ENCODE measurements at places on chromosomes 2 and 18. TPM values are rescaled to one million over a fixed set of nuclear protein-coding genes. Genes with fewer than 3 reads are reported as not detected.

DNA sequence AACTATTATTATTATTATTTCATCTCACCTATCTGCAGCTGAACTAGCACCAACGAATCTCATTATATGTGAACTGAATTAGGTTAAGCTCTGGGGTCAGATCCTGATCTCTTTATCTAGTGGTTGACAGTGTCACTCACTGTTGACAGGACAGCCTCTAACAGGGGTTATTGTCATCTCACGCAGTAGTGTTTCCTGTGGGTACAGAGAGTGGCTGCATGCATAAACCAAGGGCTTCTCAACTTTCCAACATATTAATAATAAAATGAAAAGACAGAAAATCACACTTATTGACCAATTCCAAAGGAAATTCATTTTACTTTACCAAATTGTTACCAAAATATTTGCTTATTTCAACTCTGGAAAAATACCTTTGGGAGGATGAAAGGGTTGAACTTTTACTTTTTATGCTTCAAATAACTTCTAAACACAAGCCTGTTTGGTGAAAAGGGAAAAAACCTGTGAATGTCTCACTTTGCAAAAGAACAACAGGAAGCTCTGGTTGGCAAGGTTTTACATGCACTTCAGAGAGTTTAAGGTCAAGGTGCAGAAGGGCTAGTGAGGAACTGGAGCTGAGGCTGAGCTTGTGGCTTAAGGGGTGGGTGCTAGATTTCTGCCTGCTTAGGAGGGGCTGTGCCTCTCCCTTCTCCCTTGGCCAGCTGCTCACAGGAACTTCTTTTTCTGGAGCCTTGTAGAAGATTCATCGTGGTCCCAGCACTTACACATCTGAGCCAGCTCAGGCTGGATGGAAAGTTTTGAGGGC is 72.6 kb downstream of the CTAGE1 start:
- H3K36me3 ChIP-seq, result no peaks in the 10 kb centered on the region
- H3K4me3 ChIP-seq, result no peak overlapping the region
- peaks cover 52% of the 10 kb centered on the region for H3K4me1 ChIP-seq
- no peak overlapping the region for H3K27ac ChIP-seq
- H3K27me3 ChIP-seq, result peaks cover 37% of the 10 kb centered on the region

DNA sequence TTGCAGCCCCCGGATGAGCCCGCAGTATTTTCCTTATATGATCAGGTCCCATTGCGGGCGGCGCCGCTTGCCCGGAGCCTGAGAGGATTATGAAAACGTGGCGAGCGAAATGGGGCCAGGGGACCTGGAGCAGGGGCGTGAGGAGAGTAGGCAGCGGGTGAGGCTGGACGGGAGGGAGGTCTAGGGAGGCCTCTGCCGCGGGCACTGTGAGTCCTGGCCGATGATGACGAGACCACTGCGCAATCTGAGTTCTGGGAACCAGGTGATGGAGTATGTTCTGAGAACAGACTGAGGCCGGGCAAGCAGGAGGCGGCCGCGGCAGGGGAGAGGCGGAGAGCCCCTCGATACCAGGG is 790 bp upstream of the ACAA2 start:
- H3K36me3 ChIP-seq, result no peaks in the 10 kb centered on the region
- H3K4me1 ChIP-seq, result peaks cover 25% of the 10 kb centered on the region
- H3K27me3 ChIP-seq, result no peaks in the 10 kb centered on the region
- H3K27ac ChIP-seq, result peak overlapping the region; percentile 94

VSNL1 gene
- total RNA-seq, result not detected

REG3G gene
- not detected for total RNA-seq

CHCHD5 gene
- 111 TPM for total RNA-seq

GRCh38 chr2:241072553-241073165 is 29.4 kb downstream of the MTERF4 start:
- peaks cover 74% of the 10 kb centered on the region for H3K36me3 ChIP-seq
- no peak overlapping the region for H3K27ac ChIP-seq
- DNase-seq, result no peak
- H3K27me3 ChIP-seq, result no peaks in the 10 kb centered on the region

GRCh38 chr2:97708608-97709007 is 4.8 kb upstream of the ZAP70 start:
- H3K4me1 ChIP-seq, result no peaks in the 10 kb centered on the region
- no peaks in the 10 kb centered on the region for H3K27me3 ChIP-seq
- no peak overlapping the region for H3K4me3 ChIP-seq
- no peak overlapping the region for H3K27ac ChIP-seq
- DNase-seq, result no peak
- H3K36me3 ChIP-seq, result no peaks in the 10 kb centered on the region

- no peaks in the 10 kb centered on the region for H3K27me3 ChIP-seq
- no peak overlapping the region for H3K27ac ChIP-seq
- no peak overlapping the region for H3K4me3 ChIP-seq
- no peaks in the 10 kb centered on the region for H3K36me3 ChIP-seq
- H3K4me1 ChIP-seq, result no peaks in the 10 kb centered on the region
Observed at GRCh38 chr2:157948856-157949255, 72.7 kb upstream of the ACVR1 start.

GRHL1 gene
- total RNA-seq, result 5.8 TPM

DNA sequence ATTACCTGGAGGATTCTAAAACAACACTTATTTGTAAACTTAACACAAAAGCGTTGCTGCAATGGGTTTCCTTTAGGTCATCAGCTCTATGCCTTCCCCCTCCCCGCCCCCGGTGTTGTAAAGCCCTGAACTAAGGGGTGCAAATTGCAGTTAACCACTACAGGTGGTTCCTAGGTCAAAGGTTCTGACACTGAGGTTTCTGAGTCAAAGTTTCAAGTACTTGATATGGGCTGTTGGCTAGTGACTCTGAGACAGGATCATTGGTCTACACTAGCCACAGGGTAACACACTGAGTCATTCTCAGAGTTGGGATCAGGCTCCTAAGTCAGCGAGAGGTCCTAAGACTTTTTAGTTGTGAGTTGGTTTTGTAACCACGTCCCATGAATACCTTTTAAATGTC is 15.4 kb downstream of the IL1B start:
- H3K27me3 ChIP-seq, result no peaks in the 10 kb centered on the region
- no peak for DNase-seq
- no peak overlapping the region for H3K27ac ChIP-seq
- no peak overlapping the region for H3K4me3 ChIP-seq
- H3K36me3 ChIP-seq, result no peaks in the 10 kb centered on the region

HOXD8 gene
- total RNA-seq, result 5.1 TPM

GRCh38 chr2:233411162-233411561 is 56.9 kb downstream of the DGKD start:
- H3K27me3 ChIP-seq, result no peaks in the 10 kb centered on the region
- peak overlapping the region; percentile 92 for H3K27ac ChIP-seq

RTP5 gene
- total RNA-seq, result not detected

GRCh38 chr2:172496160-172496608 is 59.7 kb upstream of the PDK1 start:
- H3K36me3 ChIP-seq, result peaks cover 70% of the 10 kb centered on the region
- no peaks in the 10 kb centered on the region for H3K4me1 ChIP-seq
- no peak for DNase-seq
- no peaks in the 10 kb centered on the region for H3K27me3 ChIP-seq
- H3K27ac ChIP-seq, result no peak overlapping the region

PRSS56 gene
- not detected for total RNA-seq

DNA sequence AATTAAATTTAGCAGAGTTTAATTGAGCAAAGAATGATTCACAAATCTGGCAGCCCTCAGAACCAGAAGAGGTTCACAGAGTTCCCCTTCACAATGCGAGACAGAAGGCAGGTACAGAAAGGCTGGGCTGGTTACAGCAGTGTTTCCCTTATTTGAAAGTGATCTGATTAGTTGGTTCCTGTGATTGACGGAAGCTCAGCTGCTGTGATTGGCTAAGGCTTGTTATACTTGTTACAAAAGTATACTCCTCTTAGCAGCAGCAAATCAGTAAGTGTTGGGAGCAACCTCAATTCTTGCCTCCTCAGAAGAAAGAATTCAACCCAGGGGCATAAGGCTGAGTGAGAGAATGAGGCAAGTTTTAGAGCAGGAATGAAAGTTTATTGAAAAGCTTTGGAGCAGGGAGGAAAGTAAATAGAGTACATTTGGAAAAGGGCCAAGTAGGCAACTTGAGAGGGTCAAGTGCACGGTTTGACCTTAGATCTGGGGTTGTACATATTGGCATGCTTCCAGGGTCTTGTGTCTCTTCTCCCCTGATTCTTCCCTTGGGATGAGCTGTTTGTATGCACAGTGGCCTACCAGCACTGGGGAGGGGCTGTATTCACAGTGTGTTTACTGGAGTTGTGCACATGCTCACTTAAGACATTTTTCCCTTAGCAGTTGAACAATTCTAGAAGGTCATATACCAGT is 431.8 kb upstream of the RAB12 start:
- peaks cover 37% of the 10 kb centered on the region for H3K4me1 ChIP-seq
- peak; percentile 28 for DNase-seq
- no peaks in the 10 kb centered on the region for H3K27me3 ChIP-seq
- no peaks in the 10 kb centered on the region for H3K36me3 ChIP-seq

All from stomach (tissue), 19 donors.